Thyroid gland (tissue), 4 donors: ENCODE measurements at places on chromosomes 13 and 19. TPM values are rescaled to one million over a fixed set of nuclear protein-coding genes. Genes with fewer than 3 reads are reported as not detected.

The SLC5A5 gene
- total RNA-seq = 3.6 TPM

The SIPA1L3 gene
- 123 TPM for total RNA-seq

- peaks cover 8% of the 10 kb centered on the region for H3K4me1 ChIP-seq
- H3K27ac ChIP-seq = no peak overlapping the region
- H3K4me3 ChIP-seq = no peak overlapping the region
- H3K27me3 ChIP-seq = no peaks in the 10 kb centered on the region
- H3K36me3 ChIP-seq = no peaks in the 10 kb centered on the region
Observed at GRCh38 chr13:25455146-25455545, 83.4 kb downstream of the ATP8A2 start.

DNA sequence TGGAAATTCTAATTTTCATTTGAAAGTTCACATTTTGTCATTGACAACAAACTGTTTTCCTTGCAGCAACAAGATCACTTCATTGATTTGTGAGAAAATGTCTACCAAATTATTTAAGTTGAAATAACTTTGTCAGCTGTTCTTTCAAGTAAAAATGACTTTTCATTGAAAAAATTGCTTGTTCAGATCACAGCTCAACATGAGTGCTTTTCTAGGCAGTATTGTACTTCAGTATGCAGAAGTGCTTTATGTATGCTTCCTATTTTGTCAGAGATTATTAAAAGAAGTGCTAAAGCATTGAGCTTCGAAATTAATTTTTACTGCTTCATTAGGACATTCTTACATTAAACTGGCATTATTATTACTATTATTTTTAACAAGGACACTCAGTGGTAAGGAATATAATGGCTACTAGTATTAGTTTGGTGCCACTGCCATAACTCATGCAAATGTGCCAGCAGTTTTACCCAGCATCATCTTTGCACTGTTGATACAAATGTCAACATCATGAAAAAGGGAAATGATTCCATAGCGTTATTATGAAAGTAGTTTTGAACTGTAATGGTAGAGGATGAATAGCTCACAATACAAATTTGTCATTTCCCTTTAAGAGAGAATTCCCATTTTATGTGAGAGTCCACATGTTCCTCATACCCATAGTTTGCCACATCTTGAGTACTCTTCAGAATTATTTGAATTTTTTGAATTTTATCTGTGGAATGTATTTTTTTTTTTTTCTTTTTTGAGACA is 2.6 kb downstream of the BRCA2 start:
- no peak for DNase-seq
- no peaks in the 10 kb centered on the region for H3K27me3 ChIP-seq
- no peaks in the 10 kb centered on the region for H3K36me3 ChIP-seq
- H3K4me3 ChIP-seq = no peak overlapping the region
- H3K4me1 ChIP-seq = no peaks in the 10 kb centered on the region

- H3K27me3 ChIP-seq = peaks cover 11% of the 10 kb centered on the region
- H3K36me3 ChIP-seq = no peaks in the 10 kb centered on the region
- peak; percentile 28 for DNase-seq
Observed at GRCh38 chr13:28100150-28101121, at the start of gene FLT3. FLT3 (minus strand) TSS chr13:28100576; CDS start chr13:28100510, 66 bp downstream.

- peaks cover 35% of the 10 kb centered on the region for H3K4me1 ChIP-seq
- no peaks in the 10 kb centered on the region for H3K36me3 ChIP-seq
- no peak overlapping the region for H3K4me3 ChIP-seq
- no peak overlapping the region for H3K27ac ChIP-seq
- no peak for DNase-seq
Observed at GRCh38 chr13:110554946-110555345, 6.6 kb downstream of the RAB20 start.

The ZNF135 gene
- 17.9 TPM for total RNA-seq

The ZFR2 gene
- total RNA-seq = not detected

The TMEM143 gene
- 12.6 TPM for total RNA-seq

DNA sequence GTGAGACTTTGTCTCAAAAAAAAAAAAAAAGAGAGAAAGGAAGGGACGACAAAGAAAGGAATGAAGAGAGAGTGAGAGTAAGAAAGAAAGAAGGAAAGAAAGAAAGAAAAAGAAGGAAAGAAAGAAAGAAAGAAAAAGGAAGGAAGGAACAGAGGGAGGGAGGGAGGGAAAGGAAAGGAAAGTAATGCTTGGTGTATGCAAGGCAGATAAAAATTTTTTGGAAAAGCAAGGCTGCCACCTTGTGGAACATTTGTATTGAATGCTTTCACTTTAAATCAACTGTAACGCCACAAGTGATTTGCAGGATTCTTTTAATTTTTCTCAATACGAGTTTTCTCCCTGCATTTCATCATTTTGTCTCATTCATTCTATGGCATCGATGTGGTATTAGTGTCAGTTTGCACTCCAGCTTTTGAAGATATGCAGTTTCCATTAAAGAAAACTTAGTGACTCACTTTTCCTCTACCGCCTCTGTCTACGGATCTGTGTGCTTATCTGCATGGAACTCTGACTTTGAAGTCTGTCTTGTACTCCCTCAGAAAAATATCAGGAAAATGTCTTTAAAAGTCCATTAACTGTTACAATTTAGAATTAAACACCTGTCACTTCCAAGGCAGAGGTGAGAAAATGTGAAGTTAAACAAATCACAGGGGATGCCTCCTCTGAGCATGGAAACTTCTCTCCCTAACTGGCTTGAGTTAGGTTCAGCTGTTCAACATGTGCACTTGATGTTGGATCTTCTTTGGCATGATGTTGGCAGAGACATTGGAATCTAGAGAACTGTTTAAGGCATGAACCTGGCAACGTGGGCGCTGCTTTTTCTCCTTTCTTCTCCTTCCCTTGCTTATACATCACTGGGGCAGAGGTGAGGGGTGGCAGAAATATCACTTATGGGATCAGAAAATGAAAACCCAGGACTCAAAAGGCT is 20.0 kb upstream of the ZDHHC20 start:
- no peak overlapping the region for H3K4me3 ChIP-seq
- H3K27me3 ChIP-seq = no peaks in the 10 kb centered on the region
- DNase-seq = peak; percentile 13
- no peaks in the 10 kb centered on the region for H3K4me1 ChIP-seq

DNA sequence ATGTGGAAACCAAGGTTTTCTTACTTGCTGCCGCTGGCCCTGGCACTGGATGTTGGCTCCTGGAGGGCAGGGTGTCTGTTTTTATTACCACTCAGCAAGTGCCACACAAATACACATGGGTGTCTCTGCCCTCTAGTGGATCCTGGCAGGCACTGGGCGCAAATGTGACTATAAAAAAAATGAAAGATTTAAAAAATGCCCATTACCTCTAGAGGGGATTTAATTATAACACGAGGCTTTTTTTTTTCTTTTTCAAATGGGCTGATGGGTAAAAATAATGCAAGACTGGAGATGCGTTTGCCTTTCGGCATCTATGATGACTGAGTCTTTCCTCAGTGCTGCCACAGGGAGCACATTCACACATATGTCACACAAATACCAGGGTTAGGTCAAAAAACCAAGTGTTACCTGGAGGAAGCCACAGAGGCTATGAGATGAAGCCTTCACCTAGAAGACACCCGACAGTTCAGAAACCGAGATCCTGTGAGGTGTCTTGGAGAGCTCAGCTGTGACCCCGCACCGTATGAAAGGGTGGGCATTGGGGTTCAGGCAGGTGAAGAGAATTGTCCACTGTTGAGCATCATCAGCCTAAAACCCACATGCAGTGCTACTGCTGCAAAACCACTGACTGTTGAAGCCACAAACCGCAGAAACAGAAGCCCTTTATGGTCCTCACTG is 25.7 kb downstream of the CHAMP1 start:
- no peaks in the 10 kb centered on the region for H3K36me3 ChIP-seq
- no peaks in the 10 kb centered on the region for H3K4me1 ChIP-seq
- DNase-seq = peak; percentile 69
- no peak overlapping the region for H3K27ac ChIP-seq

GRCh38 chr19:1360818-1361461 is 22.8 kb upstream of the NDUFS7 start:
- H3K4me1 ChIP-seq = peaks cover 9% of the 10 kb centered on the region
- DNase-seq = no peak
- no peak overlapping the region for H3K27ac ChIP-seq
- no peak overlapping the region for H3K4me3 ChIP-seq
- H3K27me3 ChIP-seq = no peaks in the 10 kb centered on the region

- no peak overlapping the region for H3K4me3 ChIP-seq
- no peaks in the 10 kb centered on the region for H3K4me1 ChIP-seq
- H3K27me3 ChIP-seq = no peaks in the 10 kb centered on the region
- H3K36me3 ChIP-seq = no peaks in the 10 kb centered on the region
- peak; percentile 79 for DNase-seq
Observed at GRCh38 chr19:5536337-5536894, 31.3 kb downstream of the TINCR start.

The BEST2 gene
- total RNA-seq = not detected
